ENCODE measurements at places on chromosomes 16 and 17.

DNA sequence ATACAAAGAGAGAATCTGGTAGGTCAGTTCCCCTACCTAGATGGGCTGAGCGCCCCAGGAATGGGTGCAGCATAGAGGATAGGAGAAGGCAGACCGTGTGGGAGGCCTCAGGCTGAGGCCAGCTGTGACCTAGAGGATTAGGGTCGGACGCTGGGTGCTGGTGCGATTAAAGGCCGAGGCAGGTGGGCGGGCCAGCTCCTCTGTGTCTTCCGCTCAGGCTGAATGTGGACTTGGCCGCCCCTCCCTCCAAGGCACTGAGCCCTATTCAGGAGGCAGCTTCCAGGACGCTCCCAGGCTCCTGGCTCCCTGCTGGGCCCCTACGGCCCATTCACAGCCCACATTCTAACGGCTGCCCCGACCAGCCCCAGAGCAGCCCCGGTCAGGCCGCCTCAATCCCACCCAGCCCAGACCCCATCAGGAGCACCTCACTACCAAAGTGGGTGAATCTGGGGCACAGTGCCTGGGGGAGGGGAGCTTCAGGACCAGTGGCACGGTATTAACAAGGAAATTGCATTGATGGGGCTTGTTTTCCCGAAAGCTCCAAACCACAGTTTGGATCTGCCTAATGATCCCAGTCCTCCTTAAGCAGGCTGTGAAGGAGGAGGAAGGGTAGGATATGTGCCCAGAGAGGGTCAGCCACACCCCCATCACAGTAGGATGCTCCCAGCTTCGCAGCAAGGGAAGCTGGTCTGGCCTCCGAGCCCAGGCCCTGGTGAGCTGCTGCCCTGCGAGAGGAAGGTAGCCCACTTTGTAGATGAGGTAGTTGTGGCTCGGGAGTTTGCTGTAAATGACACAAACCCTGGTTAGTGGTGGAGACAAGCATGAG lies 14.5 kb downstream of the RHBDL3 start:
- no peak for DNase-seq

GRCh38 chr16:57920880-57921229 lies 50.1 kb downstream of the CNGB1 start:
- DNase-seq: no peak

GRCh38 chr16:53433930-53434376 lies 318 bp upstream of the RBL2 start:
- DNase-seq: peak; percentile 4

- DNase-seq: no peak
Measured at GRCh38 chr16:8768692-8769091, 28.7 kb downstream of the TMEM186 start.

DNA sequence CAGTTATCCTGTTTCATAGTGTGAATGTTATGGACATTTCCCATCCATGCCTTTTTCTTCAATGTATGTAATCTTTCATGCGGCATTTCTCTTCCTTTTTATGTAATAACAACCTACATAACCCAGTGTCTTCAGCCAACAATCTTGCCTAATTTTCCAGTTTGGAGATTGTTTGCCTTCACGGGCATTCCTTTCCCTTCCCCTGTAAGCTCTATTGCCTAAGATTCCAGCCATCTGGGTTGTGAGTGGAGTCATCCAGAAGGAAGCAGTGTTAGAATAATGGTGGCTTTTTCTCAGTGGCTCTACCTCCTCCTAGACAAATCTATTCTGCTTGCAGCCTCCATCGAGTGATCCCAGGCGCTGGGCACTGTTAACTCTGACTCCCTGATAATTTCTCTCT lies 22.3 kb downstream of the SYCE1L start:
- no peak for DNase-seq

Measured in NAMALWA (cell line).